ENCODE measurements at places on chromosomes 5 and 9.

GRCh38 chr5:126138281-126138931 is 284.8 kb upstream of the GRAMD2B start:
- DNase-seq: no peak

DNA sequence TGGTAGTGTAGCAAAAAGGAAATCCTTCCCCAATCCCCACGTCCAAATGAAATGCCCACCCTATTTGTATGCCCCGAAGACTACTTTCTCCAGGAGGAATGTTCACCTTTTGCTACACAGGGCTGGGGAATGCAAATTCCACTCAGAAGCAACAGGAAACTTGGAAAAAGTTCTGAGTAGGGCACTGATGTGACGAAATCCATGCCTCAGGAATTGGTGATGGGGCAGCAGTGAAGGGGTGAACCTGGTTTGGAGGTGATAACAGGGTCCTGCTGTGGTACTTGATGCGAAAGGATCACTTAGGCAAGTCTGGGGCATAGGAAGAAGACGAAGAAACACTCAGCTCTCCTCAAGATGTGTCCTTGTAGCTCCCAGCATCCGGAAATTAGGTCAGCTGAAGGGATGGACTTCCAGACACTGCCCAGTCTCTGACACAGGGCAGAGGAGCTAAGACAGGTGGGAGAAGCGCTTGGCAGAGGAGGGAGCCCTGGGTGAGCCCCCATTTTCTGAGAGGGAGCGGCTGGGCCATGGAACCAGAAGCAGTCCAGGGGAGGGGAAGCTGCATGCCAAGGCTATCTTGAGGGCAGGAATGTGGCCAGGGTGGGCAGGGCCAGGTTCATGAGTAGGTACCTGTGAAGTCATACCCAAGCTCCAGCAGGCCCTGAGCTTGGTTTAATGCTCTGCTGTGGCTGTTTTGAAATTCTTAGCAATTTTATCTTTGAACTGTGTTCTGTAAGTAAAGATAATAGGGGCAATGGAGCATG is 22.2 kb upstream of the MVB12B start:
- DNase-seq: no peak

DNA sequence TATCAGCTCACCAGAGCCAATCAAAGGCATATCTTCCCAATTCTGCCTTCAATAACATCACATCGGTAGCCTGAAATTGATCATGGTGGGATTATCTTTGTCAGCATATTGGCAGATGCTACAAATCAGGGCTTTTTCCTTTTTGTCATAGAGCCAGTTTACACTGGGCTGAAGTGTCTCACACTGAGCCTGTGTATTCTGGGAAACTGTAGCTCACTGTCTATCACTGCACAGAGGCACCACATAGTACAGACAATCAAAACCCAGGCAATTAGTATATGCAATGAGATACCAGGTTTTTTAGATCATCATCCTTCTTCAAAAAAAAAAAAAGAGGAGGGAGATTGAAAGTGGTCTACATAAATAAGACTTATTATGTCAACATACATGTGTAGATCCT is 46.6 kb downstream of the ADAM19 start:
- no peak for DNase-seq

DNA sequence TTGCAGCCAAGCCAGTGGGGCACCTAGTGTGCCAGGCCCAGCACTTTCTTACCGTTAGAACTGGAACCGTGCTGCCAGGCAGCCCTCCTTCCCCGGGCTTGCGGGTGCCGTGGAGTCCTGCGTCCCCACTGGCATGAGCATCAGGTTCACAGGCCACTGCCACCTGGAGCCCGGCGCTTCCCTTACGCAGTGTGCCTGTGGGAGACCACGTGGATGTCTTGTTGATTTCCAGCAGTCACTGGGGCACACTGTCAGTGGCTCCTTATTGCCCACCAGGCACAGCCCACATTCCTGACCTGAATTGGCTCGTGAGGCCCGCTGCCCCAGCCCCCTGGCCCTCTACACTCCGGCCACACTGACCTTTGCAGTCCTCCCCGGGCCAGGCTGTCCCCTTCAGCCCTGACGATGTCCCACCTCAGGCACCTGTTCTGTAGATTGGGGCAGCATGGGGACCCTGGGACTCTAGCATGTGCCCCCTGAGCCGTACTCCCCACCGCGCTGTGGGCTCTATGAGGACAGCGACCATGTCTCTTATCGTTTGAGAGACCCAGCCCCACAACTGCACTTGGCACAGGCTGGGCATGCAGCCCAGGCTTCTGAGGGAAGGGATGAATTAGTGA is 10.4 kb upstream of the CEL start:
- DNase-seq: no peak

DNA sequence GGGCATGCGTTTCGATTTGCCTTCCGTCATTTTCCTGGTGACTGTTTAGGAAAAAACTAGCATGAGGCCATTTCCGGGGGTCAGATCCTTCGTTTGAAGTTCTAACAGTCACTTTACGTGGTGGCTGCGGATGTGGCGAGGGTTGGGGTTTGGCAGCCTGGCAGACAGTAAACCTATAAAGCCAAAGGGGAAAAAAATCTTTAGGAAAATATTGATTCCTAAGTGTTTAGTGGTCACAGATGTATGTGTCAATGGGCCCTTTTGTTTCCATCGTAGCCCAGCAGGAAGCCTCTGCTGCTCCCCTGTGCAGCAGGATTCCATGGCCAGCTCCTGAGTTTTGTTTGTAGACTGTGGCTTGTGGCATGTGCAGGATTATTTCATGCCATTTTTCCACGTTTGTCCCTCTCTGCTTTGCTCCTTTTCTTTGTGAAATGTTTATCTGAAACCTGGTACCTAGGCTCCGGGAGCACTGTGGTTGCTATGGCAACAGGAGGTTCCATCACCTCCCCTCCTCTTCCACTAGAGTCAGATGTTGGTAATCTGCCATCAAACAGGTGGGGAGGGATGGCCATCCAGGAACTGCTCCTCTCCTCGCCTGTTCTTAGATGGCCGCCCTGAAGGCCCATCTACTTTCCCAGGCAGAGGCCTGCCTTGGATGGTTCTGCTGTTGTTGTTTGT is 202.3 kb downstream of the AOPEP start:
- no peak for DNase-seq

GRCh38 chr5:23289162-23289561 is 218.2 kb upstream of the PRDM9 start:
- no peak for DNase-seq

- no peak for DNase-seq
These were observed 488.5 kb downstream of the CTNND2 start for GRCh38 chr5:11415751-11416150.

GRCh38 chr5:127608077-127608660 is 40.7 kb upstream of the CTXN3 start:
- no peak for DNase-seq

DNA sequence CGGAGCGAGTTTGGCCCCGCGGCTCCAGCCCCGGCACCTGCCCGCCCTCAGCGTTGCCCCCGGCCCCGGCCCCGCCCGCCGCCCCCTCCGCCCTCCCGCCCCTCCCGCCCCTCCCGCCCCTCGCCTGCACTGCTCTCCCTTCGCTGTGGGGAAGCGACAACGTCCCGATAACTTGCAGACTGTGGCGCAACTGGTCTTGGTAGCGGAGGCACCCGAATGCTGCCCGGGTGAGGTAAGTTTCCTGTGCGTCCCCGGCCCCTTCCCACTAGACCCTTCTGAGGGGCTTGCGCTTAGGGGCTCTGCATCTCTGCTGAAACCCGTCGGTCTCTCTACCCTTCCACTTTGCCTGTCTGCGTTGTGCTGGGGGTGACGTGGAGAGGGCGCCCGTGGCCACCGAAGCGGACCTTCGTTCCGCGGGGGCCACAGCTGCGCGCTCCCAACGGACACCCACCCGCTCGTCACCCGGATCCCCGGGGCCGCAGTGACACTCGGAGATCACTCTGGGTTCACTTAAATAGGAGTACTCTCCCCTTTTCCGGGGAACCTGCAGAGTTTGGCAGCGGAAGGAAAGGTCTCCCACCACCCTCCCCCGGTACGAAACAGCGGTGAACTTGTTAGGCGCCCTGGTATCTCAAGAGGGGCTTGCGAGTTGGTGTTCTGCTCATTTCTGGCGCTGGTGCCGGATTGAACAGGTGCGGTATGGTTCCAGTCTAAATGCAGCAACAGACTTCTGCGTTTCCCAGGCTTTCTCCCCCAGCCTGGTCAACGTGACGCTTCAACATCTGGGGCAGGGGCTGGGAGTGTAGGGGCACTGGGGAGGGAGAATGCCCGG is 707 bp downstream of the PIP5K1B start:
- DNase-seq: no peak

- DNase-seq: no peak
These were observed 33.0 kb downstream of the IRF1 start for GRCh38 chr5:132457371-132458225.

Measured in cortex of kidney (tissue), 1 donor.